Muscle of back (tissue), 13 donors: ENCODE measurements at places on chromosomes 12 and 14. TPM values are rescaled to one million over a fixed set of nuclear protein-coding genes. Genes with fewer than 3 reads are reported as not detected.

The UNC79 gene
- 0.31 TPM for polyA plus RNA-seq

The VSIG10 gene
- 10.4 TPM for polyA plus RNA-seq

The MDGA2 gene
- polyA plus RNA-seq: 0.38 TPM

The DPPA3 gene
- not detected for polyA plus RNA-seq

The RNU7-1 gene
- not detected for polyA plus RNA-seq

The PLEKHG7 gene
- polyA plus RNA-seq: 0.26 TPM

The ARHGAP9 gene
- 3.6 TPM for polyA plus RNA-seq
